GM23338 (cell line): ENCODE measurements at places on chromosomes 4 and X.

- DNase-seq: no peak
Observed at GRCh38 chr4:105127170-105127445, 19.6 kb upstream of the TET2 start.

DNA sequence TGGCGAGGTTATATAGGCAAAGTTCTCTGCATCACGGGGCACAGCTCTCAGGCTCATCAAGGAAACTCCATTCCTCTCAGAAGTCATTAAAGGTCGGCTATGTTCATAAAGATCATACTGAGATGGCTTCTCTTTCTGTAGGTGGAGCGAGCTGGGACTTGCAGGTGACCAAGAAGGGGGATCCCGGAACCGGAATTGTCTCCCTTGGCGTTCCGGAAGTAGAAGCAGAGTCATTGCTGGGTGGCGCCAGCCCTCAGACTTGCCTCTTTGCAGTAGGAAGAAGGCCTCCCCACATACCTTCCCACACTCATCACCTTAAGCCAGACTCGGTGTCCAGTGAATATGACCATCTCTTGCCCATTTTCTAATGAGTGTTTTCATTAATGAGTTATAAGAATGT is 17.9 kb upstream of the HPGD start:
- DNase-seq: no peak

DNA sequence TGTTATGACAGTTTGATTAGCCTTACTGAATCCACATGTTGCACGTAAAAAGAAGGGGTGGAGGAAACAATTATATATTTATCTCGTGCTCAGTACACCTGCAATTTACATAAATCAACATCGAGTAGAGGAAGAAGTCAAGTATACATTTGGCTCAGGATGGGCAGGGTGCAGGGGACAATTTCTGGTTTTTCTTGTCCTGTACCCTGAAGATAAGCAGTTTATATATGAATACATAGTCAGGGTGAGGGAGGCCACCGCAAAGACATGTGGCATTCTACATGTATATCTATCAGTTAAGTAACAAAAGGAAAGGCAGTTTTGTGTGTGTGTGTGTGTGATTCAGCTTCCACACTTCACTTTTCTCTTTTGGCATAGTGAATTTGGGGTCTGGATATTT is 11.1 kb upstream of the EREG start:
- no peak for DNase-seq

- no peak for DNase-seq
Observed at GRCh38 chr4:180766045-180766444, 1477.2 kb upstream of the TENM3 start.

GRCh38 chr4:57426779-57427395 is 316.7 kb upstream of the IGFBP7 start:
- DNase-seq: peak; percentile 90

DNA sequence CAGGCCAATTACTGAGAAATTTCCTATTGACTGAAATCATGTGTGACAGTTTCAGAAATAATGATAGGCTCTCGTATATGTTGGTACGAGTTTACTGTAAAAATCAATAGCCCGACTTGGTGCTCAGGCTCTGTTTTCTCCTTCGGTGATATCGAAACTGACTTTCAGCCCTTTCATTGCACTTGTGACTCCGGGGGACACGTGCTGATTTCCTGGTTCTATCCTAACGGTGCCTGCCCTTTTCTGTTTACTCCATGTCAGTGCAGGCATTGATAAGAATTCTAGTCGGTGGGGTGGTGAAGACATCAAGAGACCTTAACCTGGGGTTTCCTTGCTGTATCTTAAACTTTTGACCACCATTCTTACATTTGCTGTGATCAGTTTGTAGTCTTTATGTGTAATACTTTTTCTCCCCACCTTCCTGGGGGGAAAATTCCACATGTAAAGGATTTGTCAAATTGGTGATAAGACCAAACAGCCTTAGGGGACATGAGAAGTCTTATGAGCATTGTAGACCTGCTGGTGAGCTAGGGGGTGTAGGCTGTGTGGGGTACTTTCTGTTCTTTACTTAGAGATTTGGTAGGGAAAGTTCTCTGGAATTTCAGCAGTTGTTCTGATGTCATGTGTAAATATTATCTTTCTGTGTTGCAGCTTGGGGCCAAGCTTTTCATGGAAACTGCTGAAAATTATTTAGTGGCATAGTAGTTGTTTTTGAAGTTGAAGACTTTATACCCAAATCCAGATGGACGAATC is 52.7 kb downstream of the TMEM131L start:
- DNase-seq: no peak

GRCh38 chr4:94011190-94011589 is 182.6 kb downstream of the ATOH1 start:
- DNase-seq: peak; percentile 7

- DNase-seq: no peak
Observed at GRCh38 chr4:85686398-85686797, 211.4 kb downstream of the ARHGAP24 start.

DNA sequence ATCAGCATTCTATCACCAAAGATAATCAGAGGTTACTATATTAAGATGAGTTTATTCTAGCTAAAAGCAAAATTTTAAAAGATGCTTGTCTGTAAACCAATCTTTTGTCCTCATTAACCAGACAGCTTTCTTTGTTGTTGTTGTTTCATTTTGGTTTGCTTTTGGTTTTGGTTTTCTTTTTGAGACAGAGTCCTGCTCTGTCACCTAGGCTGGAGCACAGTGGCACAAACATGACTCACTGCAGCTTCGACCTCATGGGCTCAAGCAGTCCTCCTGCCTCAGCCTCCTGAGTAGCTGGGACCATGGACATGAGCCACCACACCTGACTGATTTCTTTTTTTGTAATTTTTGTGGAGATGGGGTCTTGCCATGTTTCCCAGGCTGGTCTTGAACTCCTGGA is 102.9 kb downstream of the COX18 start:
- no peak for DNase-seq

GRCh38 chrX:38694394-38694793 is 106.9 kb upstream of the MID1IP1 start:
- no peak for DNase-seq

DNA sequence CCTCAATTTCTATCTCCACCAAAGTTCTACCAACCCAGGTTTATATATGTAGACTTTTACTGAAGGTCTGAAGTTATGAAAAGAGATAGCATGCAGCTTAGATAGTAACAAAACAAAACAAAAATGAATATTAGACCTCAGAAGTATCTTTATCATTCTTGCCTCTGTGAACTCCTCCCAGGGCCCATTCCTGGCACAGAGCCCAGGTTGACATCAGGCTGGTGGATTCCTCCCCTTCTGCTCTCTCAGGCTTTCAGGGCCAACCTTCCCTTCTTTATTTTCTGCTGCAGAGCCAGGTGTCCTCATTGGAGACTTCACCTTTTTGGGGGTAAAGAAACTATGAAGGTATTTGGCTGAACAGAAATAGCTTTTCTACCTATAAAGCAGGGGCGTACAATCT is 112.8 kb upstream of the PITX2 start:
- no peak for DNase-seq

- DNase-seq: no peak
Observed at GRCh38 chrX:131837325-131837724, 185.8 kb upstream of the STK26 start.

DNA sequence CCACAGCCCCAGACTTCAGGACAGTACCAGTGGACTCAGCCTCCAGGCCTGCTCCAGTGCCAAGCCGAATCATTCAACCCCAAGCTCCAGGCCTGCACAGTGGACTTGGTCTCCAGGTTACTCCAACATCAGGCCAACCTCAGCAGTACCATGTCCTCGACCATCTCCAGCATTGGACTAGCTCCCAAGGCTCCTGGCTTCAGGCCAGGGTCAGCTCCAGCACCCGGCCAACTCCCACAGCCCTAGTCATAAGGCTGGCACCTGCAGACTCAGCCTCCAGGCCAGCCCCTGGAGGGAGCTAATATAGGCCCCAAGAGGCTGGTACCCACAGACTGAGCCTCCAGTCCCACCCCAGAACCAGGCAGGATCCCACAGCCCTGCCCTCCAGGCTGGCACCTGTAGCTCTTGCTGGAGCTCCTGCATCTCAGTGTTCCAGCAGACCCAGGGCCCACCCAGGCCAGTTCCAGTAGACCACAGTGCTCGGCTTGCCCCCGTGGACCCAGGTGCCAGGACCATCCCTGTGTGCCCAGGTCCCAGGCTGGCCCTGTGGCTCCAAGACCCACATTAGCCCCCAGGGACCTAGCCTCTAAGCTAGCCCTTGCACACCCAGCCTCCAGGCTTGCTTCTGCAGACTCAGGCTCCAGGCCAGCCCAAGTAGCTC is 25.6 kb downstream of the ZMAT1 start:
- DNase-seq: no peak

GRCh38 chr4:56040842-56041241 is 92.1 kb downstream of the CEP135 start:
- peak; percentile 21 for DNase-seq

- peak; percentile 43 for DNase-seq
Observed at GRCh38 chr4:106355193-106355592, 13.4 kb downstream of the GIMD1 start.

- no peak for DNase-seq
Observed at GRCh38 chr4:163701916-163702315, 207.4 kb downstream of the TMA16 start.

- DNase-seq: peak; percentile 43
Observed at GRCh38 chrX:23952984-23953907, 45.4 kb downstream of the CXorf58 start.

GRCh38 chr4:110510955-110511544 is 35.1 kb downstream of the ENPEP start:
- peak; percentile 78 for DNase-seq

DNA sequence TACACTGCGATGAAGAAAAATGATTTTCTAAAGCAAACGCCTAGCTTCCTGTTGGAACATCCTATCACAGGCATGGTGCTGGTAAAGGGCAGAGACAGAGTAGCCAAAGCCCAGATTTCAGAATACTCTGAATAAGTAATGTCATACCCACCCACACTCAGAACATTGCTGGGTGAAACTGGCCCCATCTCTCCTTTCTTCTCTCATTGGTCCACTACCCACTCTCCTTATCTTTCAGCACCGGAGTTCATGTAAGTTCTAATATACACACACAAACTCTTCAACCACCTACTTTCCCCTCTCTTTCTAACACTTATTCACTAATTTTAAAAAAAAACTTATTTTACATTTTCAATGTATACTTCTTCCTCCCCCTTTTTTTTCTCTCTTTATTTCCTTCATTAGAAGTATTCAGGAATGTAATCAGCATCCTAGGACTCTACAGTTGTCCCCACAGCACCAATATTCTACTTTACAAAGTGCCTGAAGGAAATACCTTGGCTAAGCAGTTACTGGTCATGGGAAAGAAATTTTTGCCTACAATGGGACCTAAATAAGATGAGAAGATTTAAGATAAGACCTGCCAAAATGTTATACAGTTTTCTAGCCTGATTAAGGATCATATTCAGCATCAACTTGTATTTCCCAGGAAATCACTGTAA is 63.0 kb downstream of the SEC24D start:
- DNase-seq: no peak

- no peak for DNase-seq
Observed at GRCh38 chr4:173807347-173807746, 277.3 kb upstream of the HAND2 start.

DNA sequence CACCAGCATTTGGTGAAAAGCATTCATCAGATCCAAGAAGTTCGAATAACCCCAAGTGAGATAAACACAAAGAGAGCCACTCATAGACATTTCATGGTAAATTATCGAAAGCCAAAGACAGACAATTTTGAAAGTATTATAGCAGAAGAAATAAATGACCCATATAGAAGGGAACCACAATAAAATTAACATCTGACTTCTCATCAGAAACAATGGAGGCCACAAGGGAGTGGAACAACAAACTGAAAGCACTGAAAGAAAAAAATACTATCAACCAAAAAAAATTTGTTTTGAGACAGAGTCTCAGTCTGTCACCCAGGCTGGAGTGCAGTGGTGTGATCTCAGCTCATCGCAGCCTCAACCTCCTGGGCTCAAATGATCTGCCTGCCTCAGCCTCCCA is 12.3 kb downstream of the DUSP9 start:
- DNase-seq: no peak

DNA sequence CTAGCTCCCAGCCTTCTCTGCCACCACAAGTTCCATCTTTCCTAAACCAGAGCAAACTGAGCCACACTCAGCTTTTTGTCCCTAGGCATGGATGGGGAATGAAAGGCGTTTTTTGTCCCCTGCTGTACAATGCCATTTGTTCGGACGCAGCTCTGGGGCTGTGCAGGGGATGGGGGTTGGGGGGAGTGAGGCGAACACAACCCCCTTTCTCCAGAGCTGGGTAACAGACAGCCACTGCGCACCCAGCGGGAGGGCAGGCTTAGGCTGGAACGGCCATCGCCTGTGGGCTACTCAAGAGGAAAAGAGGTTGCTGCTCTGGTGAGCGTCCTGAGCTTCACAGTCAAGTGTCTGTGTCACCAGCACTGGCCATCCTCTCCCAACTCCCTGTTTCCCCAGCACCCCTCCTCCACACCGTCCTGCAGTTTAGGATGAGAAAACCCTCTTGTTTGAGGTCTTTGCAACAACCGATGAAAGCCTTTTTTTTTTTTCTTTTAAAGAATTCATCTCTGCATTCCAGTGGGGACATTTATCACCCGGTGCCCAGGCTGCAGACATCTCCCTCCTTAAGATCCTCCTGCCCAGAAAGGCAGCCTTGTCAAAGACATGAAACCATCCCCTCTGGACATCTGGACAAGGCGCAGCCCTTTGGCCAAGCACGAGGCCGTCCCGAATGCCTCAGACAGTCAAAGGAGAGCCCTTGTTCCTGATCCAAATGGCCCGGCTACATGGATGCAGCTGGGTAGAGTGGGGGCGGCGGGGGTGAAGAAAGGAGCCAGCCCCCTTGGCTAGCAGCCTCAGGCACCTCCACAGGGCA is 419.6 kb downstream of the BCOR start:
- no peak for DNase-seq

GRCh38 chr4:166802346-166802745 is 431.9 kb downstream of the SPOCK3 start:
- DNase-seq: no peak

DNA sequence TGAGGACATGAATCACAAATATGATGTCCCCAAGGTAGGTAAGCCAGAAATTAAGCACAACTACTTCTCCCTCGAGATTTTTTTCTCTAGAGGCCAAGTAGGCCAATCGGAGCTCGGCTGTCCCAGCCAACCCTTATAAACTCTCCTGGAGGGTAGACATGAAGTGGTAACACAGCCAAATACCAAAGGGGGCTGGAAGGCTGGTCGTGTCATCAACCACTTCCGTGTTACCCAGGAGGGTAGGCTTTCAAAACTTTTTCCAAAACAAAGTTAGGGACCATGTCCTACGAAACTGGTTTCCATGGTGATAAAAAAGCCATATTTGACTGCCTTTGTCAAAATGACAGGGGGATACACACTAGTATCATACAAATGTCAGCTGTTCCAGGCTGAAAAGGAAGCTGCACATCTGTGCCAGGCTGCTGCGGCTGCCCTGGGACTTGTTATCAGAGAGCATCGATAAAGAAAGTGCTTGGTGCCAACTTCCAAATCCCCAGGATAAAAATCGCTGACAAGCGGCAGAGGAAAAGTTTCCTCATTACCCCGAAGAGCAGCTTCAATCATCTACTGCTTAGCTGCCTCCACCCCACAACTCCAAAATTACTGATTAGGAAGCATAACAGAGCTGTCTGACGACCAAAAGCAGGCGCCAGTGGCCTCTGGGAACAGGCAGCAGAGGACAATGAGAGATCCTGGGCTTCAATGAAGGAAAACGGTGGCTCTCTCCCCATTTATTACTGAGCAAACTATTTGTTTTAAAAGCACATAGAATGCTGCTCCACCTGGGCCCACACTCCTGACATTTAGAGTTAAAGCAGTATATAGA is 20.8 kb downstream of the BCOR start:
- no peak for DNase-seq

GRCh38 chr4:39406763-39407583 is at the start of gene KLB:
TSS of gene KLB (plus strand) at chr4:39406930. CDS start at chr4:39406950, 20 bp downstream.
- no peak for DNase-seq

- no peak for DNase-seq
Observed at GRCh38 chrX:124940531-124940930, 379.1 kb upstream of the TEX13C start.
